ENCODE measurements at places on chromosomes 1 and 21.

DNA sequence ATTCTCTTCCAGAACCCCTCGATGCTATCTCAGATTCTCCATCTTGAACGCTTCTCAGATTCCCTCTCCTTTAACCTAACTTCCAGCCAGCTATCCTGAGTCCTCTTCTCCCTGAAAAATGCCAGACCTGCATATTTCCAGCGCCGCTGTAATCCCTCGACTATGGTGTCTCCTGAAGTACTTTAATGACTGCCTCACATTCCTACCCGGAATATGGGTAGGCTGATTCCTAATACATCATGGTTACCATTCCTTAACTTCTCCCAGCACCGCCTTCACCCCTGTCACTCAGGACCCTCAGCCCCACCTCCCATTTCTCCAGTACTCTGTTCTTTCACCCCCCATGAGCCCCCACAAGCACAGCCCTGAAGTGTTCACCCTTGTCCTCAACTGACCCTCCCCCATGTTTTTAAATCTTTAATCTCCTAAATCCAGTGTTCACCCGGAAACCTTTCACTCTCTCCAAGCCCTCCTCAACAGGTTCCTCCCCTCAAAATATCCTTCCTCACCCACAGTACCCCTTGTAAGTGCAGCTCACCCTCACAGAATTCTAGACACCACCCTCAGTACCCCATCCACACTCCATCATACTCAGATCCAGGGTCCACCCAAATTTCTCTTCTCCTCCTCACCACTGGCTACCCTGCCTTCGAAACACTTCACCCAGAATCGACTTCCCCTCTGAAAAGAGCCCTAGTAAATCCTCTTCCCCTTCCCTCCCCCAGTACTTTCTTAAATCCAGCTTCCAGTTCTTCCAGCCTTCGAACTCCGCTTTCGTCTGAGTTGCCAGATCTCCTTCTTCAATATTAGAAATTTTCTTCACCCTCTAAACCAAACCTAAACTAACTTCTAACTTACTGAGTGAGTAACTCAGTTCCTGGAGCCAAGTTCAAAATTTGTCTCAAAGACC, 922 bp downstream of the CPT2 start:
- DNase-seq = no peak
- H3K36me3 ChIP-seq = peaks cover 5% of the 10 kb centered on the region
- no peaks in the 10 kb centered on the region for H3K4me1 ChIP-seq
- peak overlapping the region; percentile 100 for H3K4me3 ChIP-seq
- H3K27me3 ChIP-seq = no peaks in the 10 kb centered on the region
- H3K27ac ChIP-seq = peak overlapping the region; percentile 100

- H3K27me3 ChIP-seq = no peaks in the 10 kb centered on the region
- no peak for DNase-seq
- H3K4me3 ChIP-seq = no peak overlapping the region
- H3K36me3 ChIP-seq = no peaks in the 10 kb centered on the region
Observed at GRCh38 chr1:213669964-213670691, 317.6 kb upstream of the PROX1 start.

DNA sequence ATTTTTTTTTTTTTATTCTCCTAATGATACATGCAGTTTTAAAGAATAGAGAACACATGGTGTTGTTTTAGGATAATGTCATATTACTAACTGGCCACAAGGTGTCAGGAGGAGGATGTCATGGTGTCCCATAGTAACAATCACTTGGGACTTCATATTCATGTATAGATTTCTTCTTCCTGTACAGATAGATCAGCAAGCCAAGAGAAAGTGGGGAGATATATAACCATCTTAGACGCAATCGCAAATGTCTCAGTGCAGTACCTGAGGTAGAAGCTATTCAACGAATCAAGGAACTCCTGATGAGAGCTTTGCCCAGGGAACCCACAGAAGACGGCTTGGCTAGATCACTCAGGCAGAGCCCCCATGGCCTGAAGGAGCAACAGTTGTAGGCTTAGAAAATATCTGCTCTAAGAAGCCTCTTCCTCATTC, 12.3 kb downstream of the OR2T11 start:
- no peak overlapping the region for H3K4me3 ChIP-seq
- no peak overlapping the region for H3K27ac ChIP-seq
- no peaks in the 10 kb centered on the region for H3K4me1 ChIP-seq
- DNase-seq = no peak
- H3K27me3 ChIP-seq = no peaks in the 10 kb centered on the region

GRCh38 chr1:7104339-7104738, 319.1 kb downstream of the CAMTA1 start:
- no peaks in the 10 kb centered on the region for H3K36me3 ChIP-seq
- no peak overlapping the region for H3K27ac ChIP-seq
- DNase-seq = no peak
- H3K27me3 ChIP-seq = no peaks in the 10 kb centered on the region

- H3K27me3 ChIP-seq = no peaks in the 10 kb centered on the region
- no peak overlapping the region for H3K4me3 ChIP-seq
- H3K4me1 ChIP-seq = no peaks in the 10 kb centered on the region
- peaks cover 12% of the 10 kb centered on the region for H3K36me3 ChIP-seq
Observed at GRCh38 chr1:155463865-155464650, 98.5 kb downstream of the ASH1L start.

GRCh38 chr1:95829556-95829955, 595.5 kb downstream of the RWDD3 start:
- H3K27me3 ChIP-seq = no peaks in the 10 kb centered on the region
- H3K36me3 ChIP-seq = no peaks in the 10 kb centered on the region
- no peak overlapping the region for H3K27ac ChIP-seq
- no peaks in the 10 kb centered on the region for H3K4me1 ChIP-seq

DNA sequence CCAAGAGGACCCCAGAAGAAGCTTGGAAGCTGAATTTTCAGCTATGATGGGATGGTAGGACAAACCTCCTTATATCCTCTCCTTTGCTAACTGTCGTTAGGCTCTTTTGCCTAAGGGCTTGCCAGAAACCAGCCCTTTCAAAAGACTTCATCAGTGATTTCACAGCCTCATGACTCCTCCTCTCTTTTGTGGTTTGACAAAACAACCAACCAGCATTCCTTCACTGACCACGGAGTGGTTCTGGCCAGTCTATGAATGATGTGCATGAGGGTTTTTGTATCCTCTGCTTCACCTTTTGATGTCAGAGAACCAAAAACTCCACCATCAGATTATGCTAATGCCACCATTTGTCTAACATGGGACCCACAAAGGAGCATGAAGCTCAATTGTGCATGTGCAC, 116.9 kb upstream of the COA6 start:
- no peaks in the 10 kb centered on the region for H3K27me3 ChIP-seq
- no peak overlapping the region for H3K4me3 ChIP-seq
- no peak for DNase-seq
- H3K4me1 ChIP-seq = no peaks in the 10 kb centered on the region
- H3K27ac ChIP-seq = no peak overlapping the region

DNA sequence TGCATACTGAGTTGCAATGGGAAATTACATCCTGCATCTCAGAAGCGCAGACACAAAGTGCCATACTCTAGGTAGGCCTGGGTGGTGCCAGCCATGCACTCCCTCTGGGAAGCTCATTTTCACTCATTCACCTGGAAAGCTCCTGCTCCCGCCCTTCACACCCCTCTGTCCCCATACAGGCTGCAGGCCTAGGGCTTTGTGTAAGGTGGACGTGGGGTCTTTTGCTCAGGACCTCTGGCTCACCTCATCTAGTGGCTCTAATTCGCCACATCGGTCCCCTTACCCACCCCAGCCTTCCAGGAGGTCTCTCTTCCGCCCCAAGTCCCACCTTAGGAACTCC, 751 bp downstream of the MRPS15 start:
- H3K4me3 ChIP-seq = peak overlapping the region; percentile 70
- H3K27me3 ChIP-seq = no peaks in the 10 kb centered on the region
- peaks cover 33% of the 10 kb centered on the region for H3K36me3 ChIP-seq
- no peak for DNase-seq
- H3K4me1 ChIP-seq = peaks cover 11% of the 10 kb centered on the region

GRCh38 chr1:19477284-19478249, 7.8 kb downstream of the CAPZB start:
- DNase-seq = peak; percentile 65
- H3K27ac ChIP-seq = peak overlapping the region; percentile 12
- no peaks in the 10 kb centered on the region for H3K27me3 ChIP-seq
- H3K4me1 ChIP-seq = peaks cover 59% of the 10 kb centered on the region

DNA sequence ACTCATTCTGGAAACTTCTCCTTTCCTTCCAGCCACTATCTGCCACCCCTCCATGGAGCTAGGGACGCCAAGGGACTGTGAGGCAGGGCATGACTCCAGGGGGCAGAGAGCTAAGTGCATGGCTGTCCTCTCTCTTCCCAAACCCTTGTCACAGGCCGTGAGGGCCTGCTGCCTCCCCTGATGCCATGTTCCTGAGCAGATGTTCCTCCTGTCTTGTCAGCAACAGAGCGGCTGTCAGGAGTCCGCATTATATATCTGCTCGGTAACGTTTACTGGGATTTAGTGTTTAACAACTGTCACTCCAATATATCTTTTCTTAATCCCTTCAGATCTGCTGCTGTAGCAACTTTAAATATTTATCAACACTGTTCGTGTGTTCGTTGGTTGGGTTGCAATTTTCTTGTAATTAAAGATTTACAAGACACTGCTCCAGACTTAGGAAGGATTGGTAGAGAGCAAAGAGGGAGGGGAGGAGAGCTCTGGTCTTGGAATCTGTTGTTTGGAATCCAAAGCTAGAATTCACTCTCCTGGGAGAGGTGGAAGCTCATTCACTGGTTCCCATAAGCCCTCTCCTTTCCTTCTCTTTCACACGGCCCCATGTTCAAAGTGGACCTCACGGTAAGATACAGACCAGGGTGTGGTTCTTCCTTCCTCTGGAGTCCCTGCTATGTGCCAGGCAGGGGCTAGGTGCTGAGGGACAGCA, 76.2 kb downstream of the MDM4 start:
- no peaks in the 10 kb centered on the region for H3K36me3 ChIP-seq
- no peaks in the 10 kb centered on the region for H3K27me3 ChIP-seq
- DNase-seq = no peak
- no peaks in the 10 kb centered on the region for H3K4me1 ChIP-seq
- H3K27ac ChIP-seq = no peak overlapping the region

DNA sequence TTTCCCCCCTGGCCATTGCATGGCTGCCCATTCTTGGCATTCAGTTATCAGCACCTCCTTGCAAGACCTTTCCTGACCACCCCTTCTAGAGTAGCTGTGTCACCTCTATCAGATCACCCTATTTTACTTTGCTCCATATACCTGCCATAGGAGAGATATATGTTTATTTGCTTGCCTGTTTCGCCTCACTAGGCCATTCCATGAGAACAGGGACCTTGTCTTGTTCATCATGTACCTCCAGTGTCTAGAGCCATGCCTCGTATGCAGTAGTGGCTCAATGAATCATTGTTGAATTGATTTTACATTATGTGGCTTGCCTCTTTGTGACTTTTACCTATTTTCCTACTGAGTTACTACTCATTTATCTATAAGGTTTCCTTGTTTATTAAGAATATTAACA, 26.4 kb upstream of the PADI2 start:
- no peak for DNase-seq
- no peaks in the 10 kb centered on the region for H3K36me3 ChIP-seq
- no peaks in the 10 kb centered on the region for H3K4me1 ChIP-seq
- H3K27ac ChIP-seq = no peak overlapping the region
- H3K4me3 ChIP-seq = no peak overlapping the region

DNA sequence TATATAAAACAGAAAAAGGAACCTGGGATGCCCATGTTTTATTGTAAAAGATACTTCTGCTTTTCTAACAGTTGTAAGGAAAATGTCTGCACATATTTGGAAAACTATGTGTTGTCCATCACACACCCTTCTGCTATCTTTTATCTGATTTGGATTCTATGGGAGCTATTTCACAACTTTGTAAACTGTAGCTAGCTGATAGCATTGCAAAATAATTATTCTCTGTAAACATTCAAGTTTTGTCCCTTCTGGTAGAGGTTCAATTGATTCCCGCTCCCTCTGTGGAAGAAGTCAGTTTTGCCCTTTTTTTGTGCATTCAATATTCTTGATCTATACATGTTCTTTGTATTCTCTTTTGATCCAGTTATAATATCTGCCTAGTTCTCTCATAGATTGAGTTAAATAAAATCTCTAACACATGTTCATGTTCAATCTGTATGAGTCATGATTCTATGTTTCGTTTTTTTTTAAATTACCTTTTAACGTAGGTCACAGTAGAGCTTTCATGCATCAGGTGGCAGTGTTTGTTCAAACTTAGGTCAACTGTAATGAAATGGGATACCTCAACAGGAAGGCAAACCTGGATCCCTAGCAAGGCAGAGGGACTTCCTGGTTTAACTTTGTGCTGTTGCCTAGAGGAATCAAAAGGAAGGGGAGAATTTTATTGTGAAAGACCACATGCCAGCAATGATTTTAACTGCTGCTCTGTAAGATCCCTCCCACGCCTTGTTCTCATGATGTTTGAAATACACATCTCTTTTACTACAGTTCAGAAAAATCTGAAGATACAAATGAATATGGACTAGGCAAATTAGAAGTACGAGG, 26.0 kb upstream of the BCL9 start:
- H3K4me1 ChIP-seq = no peaks in the 10 kb centered on the region
- H3K27ac ChIP-seq = no peak overlapping the region
- H3K36me3 ChIP-seq = no peaks in the 10 kb centered on the region
- no peaks in the 10 kb centered on the region for H3K27me3 ChIP-seq

DNA sequence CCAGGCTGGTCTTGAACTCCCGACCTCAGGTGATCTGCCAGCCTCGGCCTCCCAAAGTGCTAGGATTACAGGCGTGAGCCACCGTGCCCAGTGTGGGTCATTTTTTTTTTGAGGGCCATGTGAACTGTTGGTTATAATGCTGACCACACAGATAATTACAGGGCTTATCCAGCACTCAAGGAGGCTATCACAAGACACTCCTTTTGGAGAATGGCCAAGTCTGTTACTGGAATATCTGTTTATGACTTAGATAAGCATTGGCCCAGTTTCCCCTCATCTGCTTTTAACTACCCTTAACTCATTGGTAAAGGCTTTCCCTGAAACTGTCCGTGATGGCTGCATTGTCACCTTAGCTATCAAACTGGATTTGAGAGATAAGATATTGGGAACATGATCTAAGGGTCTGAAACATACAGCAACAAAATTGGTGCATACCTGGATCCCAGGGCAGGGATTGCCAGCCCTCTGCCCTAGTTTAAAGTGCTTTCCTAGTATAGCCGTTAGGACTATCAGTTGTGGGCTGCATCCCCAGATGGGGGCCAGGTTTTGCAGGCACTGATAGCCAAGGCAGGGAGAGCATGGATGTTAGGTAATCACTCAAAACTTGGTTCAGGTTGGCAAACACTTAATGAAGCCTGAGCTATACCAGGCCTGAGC, 15.6 kb downstream of the SZT2 start:
- no peak overlapping the region for H3K4me3 ChIP-seq
- H3K27me3 ChIP-seq = no peaks in the 10 kb centered on the region

DNA sequence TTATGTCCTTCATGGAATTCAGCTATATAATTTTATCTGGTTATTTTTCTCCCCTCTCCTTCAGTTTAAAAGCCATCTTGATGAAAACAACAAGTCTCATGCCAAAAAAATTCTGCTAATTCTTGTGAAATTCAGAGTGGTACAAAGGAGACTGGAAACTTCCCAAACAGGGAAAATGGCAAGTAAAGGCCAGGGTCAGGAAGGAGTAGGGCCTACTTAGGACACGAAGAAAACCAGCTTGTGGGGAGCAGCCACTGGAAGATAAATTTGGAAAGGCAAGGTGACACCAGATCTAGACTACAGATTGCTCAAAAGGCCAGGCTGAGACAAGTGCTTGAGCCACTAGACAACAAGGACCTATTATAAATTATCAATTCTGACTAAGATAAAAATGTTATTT, 6.4 kb downstream of the TSTD1 start:
- H3K4me1 ChIP-seq = no peaks in the 10 kb centered on the region
- no peaks in the 10 kb centered on the region for H3K27me3 ChIP-seq

GRCh38 chr1:31261916-31262315, 22.2 kb upstream of the NKAIN1 start:
- H3K4me3 ChIP-seq = no peak overlapping the region
- no peaks in the 10 kb centered on the region for H3K27me3 ChIP-seq
- peaks cover 50% of the 10 kb centered on the region for H3K36me3 ChIP-seq
- no peak for DNase-seq

All from ascending aorta (tissue), 2 donors.